ENCODE measurements at places on chromosomes 1 and 21. TPM values are rescaled to one million over a fixed set of nuclear protein-coding genes. Genes with fewer than 3 reads are reported as not detected.

Gene CPLANE2
- 31.6 TPM for total RNA-seq

Gene TNFSF18
- 0.74 TPM for total RNA-seq

Gene CR1L
- not detected for total RNA-seq

Gene CFAP74
- not detected for total RNA-seq

Gene PLA2G2D
- total RNA-seq, result not detected

Gene VHLL
- not detected for total RNA-seq

Gene AJAP1
- total RNA-seq, result 0.15 TPM

Gene RBP7
- not detected for total RNA-seq

Gene MPZ
- total RNA-seq, result 1.3 TPM

Gene CDA
- 4.2 TPM for total RNA-seq

Gene ANGPTL3
- not detected for total RNA-seq

Gene SHE
- not detected for total RNA-seq

Gene HYI
- 63.2 TPM for total RNA-seq

Gene ARID4B
- total RNA-seq, result 6.4 TPM

Gene TPTE
- not detected for total RNA-seq

Gene PLA2G5
- not detected for total RNA-seq

Gene CENPF
- 38.8 TPM for total RNA-seq

Gene GJA9
- total RNA-seq, result not detected

Gene RNU1-1
- under 0.01 TPM for total RNA-seq

Gene OR2T29
- not detected for total RNA-seq
